ENCODE measurements at places on chromosomes 3 and 15. TPM values are rescaled to one million over a fixed set of nuclear protein-coding genes. Genes with fewer than 3 reads are reported as not detected.

SLC6A20 gene
- total RNA-seq, result not detected

HRG gene
- not detected for total RNA-seq

XCR1 gene
- not detected for total RNA-seq

FSIP1 gene
- total RNA-seq, result 0.38 TPM

PRTG gene
- total RNA-seq, result not detected

CORO2B gene
- total RNA-seq, result 0.08 TPM

- DNase-seq, result no peak
These were observed 4.5 kb downstream of the SERPINI2 start for GRCh38 chr3:167469381-167469780.

- no peak for DNase-seq
These were observed 70.9 kb upstream of the RGMA start for GRCh38 chr15:93159930-93160329.

- DNase-seq, result no peak
These were observed 634.8 kb downstream of the MECOM start for GRCh38 chr3:169028716-169029115.

DNA sequence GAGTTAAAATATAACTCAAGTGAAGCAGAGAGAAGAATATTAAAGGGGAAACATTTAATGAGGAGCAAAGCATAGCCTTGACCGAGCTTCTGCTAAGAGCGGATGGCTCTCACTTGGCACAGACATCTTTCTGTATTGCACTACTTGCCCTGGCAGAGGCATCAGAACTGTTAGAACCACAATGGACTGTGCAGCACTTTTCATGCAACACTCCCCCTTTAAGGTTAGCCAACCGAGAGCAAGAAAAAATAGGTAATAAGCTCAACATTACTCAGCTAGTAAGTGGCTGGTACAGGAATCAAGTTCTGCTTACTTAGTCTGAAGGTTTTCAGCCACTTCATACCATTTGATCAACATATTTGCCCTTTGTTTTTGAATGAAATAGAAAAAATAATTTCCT lies 33.7 kb downstream of the CRTC3 start:
- no peak for DNase-seq

DNA sequence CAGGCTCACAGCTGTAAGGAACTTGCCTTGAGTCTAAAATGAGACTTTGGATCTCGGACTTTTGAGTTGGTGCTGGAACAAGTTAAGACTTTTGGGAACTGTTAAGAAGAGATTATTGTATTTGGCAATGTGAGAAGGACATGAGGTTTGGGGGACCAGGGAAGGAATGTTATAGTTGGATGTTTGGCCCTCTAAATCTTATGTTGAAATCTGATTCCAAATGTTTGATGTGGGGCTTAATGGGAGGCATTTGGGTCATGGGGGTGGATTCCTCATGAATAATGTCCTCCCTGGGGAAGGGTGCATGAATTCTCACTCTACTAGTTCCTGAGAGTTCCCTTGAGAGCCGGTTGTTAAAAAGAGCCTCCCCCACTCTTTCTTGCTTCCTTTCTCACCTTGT lies 18.5 kb upstream of the CHCHD6 start:
- no peak for DNase-seq

DNA sequence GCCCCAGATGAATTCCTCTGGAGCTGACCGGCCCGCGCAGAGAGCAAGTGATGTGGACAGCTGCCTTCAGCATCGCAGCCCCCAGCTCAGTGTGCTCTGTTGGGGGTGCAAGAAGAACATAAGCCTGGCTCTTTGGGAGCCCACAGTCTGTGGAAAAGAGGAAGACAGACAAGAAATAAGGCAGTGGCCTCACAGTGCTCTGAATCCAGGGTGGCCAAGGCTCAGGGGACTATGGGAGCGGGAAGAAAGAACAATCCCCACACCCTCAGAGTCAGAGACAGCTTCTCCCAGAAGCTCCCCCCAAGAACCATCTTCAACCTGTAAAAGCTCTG lies 277 bp upstream of the HDDC3 start:
- DNase-seq, result no peak

GRCh38 chr15:83210619-83211018 lies 3.0 kb upstream of the HDGFL3 start:
- DNase-seq, result no peak

- no peak for DNase-seq
These were observed 8.8 kb downstream of the BCL6 start for GRCh38 chr3:187736418-187736871.

- DNase-seq, result no peak
These were observed 8.3 kb downstream of the EOGT start for GRCh38 chr3:69005071-69005790.

- no peak for DNase-seq
These were observed 37.5 kb downstream of the SNAPC5 start for GRCh38 chr15:66459818-66460615.

DNA sequence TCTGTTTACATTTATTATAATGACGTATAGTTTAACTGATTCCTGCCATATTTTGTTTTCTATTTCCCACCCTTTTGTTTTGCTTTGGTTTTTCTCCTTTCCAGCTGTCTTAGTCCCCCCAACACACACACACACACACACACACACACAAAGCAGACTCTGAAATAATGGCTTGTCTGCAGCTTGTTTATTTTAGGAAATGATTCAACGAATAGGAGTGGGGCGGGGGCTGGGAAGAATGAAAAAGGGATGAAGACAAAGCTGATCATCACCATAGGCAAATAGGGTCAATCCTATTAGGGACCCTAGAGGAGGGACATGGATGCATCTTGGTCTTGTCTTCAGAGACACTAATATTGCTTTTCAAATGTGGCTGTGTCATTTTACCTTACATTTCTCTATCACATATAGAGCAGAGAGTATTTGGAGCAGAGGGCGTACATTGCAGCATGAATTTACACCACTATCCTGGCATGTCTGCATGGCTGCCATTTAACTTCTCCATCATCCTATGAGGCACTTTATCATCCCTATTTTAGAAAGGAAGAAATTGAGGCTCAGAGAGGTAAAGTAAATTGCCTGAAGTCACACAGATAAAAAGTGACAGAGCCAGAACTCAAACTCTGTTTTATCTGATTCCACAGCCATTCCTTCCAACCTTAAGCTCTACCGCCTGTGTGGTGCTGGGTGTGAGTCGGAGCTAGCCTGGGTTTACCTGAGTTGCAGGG lies 147.2 kb upstream of the TPM1 start:
- no peak for DNase-seq

DNA sequence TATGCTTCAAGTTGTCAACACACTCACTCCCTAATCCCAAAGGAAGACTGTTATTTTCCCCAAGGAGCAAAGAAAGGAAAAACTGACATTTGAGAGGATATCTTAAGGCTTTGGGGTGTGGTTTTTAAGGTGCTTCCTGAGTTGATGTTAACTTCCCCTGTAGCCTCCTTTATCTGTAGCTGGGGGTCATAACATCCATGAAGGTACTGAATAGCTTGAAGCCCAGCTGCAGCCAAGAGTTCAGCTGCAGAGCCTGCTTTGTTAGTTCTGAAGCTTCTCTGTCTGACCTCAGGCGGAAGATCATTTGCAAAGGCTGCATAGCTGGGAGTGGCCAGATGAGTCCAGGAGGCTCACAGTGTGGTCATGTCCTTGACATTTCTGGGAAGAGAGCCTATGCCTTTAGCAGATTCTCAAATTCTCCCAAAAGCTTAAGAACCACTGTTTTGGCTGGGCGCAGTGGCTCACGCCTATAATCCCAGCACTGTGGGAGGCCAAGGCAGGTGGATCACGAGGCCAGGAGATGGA lies 165.4 kb downstream of the SV2B start:
- no peak for DNase-seq

GRCh38 chr3:153210660-153211059 lies 48.6 kb downstream of the RAP2B start:
- no peak for DNase-seq

DNA sequence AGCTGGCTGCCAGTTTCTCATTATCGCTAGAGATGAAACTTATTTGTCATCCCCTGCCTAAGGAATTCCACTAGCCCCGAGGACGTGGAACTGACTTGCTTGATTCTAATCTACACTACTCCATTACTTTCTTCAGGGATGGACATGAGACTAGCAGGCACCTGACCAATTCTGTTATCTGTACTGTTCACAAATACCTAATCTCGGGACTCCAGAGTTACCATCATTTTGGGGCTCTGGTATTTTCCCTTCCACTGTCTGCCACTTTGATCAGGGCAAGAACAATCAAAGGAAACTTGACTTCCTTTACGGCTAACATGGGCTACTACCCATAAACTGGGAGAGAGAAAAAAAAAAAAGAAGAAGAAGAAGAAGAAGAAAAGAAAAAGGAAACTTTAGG lies 27.8 kb downstream of the BMF start:
- no peak for DNase-seq

All from activated T-cell treated with anti-CD3 and anti-CD28 coated beads, Interleukin-2, amount 50 U/mL, for 4 hours (primary cell).